ENCODE measurements at places on chromosomes 7 and 10. TPM values are rescaled to one million over a fixed set of nuclear protein-coding genes. Genes with fewer than 3 reads are reported as not detected.

Gene PILRA
- 0.92 TPM for total RNA-seq

Gene AMPH
- not detected for total RNA-seq

Gene TYW1
- 12.8 TPM for total RNA-seq

Gene NOS3
- 2.5 TPM for total RNA-seq

Gene BTBD16
- total RNA-seq: not detected

- peak; percentile 69 for DNase-seq
These were observed 209.4 kb upstream of the KLF14 start for GRCh38 chr7:130943336-130943901.

GRCh38 chr7:152588350-152588749 lies 87.6 kb downstream of the XRCC2 start:
- peak; percentile 7 for DNase-seq

DNA sequence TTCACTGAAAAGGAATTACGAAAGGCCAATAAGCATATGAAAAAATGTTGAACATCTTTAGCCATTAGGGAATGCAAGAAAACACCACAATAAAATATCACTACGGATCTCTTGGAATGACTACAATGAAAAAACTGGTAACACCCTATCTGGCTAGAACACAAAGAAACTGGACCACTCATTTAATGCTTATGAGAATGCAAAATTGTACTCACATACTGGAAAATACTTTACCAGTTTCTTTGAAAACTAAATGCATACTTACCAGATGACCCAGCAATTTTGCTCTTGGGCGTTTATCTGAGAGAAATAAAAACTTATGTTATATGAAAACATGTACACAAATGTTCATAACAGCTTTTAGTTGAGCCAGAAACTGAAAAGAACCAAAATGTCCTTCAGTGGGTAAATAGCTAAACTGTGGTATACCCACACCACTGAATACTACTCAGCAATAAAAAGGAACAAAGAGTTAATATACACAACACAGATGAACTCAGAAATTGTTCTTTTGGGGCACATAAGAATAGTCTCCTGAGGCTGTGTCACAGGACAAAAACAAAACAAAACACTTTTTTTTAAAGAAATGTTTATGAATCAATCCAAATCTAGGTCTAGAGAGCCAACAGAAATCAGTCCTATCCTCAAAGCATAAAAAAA lies 23.5 kb downstream of the CNOT4 start:
- DNase-seq: no peak

DNA sequence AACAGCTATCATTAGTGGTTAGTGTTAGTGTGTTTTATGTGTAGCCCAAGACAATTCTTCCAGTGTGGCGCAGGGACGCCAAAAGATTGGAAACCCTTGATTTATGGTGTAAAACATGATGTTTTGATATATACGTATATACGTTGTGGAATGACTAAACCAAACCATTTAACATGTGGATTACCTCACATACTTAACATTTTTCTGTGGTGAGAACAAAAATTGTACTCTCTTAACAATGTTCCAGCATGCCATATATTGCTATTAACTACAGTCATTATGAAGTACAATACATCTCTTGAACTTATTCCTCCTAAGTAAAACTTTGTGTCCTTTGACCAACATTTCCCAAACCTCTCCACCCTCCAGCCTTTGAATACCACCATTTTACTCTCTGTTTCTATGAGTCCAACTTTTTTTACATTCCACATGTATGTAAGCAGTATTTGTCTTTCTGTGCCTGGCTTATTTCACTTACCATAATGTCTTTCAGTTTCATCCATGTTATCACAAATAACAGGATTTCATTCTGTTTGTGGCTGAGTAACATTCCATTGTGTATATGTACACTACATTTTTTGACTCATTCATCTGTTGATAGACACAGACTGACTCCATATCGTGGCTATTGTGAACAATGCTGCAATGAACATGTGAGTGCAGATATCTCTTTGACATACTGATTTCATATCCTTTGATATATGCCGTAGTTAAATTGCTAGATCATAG lies 42.2 kb upstream of the MAGI2 start:
- DNase-seq: peak; percentile 49

DNA sequence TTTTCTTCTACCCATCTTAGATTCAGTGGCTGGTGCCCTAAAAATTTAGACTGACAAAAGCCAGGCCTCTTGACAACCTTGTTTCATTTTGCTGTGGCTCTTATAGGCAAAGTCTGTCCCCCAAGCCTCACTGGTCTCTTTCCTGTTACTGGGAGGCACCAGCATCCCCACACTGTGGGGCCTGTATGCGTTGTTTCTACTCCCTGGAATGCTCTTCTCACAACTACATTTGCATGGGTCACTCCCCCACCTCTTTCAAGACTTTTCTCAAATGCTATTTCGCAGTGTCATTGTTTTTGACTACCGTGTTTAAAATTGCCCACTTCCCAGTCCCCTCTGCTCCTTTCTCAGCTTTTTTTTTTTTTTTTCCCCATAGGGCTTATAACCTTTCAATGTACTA lies 108.7 kb upstream of the DGKB start:
- DNase-seq: no peak

DNA sequence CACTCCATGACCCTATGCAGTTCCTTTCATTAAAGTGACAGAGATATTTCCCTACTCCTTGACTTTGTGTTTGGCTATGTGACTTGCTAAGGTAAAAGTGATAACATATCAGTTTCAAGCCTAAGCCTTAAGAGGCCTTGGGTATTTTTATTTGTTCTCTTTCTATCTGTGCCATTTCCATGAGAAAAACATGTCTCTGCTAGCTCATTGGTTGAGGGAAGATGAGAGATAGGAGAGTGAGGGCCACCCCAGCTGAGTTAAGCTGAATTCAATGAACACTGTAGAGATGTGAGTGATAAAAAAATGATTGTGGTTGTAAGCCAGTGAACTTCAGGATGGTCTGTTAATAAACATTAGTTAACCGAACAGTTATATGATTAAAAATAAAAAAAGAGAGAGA lies 13.4 kb downstream of the TASOR2 start:
- no peak for DNase-seq

GRCh38 chr7:19117091-19117869 lies at the start of gene TWIST1:
Gene TWIST1 (minus strand): TSS chr7:19117636. CDS start chr7:19117321, 315 bp downstream.
- peak; percentile 77 for DNase-seq

DNA sequence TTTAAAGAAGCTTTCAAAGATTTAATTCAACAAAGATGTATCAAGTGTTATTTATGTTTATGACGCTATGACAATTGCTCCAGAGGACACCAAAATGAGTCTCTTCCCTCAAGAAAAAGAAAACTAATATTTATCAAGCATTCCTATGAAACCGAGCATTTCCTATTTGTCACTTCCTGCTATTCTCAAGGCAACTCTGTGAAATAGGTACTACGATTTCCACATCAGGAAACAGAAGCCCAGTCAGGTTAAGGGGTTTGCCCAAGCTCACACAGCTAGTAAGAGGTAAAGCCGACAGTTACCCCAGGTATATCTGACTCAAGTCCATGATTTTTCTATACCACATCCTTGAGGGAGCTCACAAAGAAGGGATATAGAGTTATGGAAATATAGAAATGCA lies 85.9 kb downstream of the TRIL start:
- DNase-seq: peak; percentile 68

DNA sequence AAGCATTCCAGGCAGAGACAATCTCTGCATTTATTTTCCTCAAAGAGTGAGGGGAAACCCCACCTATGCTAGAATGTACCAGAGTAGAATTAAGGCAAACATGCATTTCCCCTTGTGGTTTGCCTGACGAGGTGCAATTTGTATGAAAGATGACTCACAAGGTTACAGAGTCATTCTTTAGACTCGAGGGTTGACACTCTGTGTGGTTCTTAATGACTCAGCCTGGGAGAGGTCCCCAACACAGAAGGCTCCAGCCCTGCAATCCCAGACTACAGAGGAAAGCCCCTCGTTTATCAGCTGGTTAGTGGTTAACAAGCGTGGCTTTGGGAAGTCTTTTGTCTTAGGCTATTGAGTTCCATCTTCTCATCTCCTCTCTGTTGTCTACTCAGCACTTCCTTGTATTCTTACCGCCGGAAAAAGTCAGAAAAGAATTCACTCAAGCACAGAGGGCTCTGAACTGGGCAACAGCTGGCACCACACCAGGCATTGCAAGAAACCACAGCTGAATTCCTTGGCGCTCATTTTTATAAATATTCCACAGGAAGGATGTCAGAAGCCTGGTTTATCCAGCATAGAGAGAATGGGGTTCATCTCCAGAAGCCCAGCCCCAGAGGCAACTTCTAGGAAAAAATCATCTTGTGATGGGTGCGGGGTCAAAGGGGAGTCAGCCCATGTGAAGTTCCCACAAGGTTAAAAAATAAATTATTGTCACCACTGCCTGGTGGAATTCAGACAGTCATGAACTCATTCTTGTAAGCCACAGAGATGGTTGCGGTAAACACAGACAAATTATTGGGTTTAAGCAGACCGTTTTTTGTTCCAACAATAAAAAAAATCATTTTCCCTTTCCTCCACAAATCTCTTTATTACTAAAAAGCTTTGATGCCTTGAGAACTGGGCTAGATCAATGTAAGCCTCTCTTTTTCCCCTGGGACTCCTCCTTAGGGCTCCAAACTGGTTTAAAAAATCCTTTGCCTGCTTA lies 24.5 kb upstream of the SVIL start:
- peak; percentile 95 for DNase-seq

DNA sequence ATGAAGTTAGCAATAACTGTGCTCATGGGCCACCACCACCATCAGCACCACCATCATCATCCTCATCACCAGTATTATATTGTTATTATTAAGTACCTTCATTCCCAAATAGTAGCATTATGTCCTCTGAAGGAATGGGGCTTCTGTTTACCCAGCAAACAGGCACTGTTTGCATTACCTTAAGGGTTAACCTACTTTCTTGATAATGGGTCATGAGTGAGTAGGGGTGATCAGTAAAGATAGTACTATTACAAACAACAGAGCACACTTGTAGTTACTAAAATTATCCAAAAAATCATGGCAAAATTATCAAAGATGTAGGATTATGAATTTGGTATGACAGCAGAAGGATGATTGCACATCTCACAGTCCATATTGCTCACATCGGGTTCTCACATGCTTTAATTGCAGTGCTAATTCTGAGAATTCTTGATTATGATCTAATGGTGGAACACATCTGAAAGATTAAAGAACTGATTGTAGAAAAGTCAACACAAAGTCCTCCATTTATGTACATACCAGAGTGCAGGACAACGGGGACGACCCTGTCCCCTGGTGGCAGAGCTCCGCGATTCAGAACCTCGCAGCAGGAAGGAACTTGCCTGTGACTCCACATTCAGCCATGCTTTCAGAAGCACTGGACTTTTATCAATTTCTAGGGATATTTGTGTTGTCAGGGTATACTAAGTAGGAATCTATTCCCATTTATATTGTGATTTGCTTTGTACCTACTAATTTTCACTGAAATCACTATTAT lies 31.0 kb downstream of the PDE1C start:
- DNase-seq: no peak

DNA sequence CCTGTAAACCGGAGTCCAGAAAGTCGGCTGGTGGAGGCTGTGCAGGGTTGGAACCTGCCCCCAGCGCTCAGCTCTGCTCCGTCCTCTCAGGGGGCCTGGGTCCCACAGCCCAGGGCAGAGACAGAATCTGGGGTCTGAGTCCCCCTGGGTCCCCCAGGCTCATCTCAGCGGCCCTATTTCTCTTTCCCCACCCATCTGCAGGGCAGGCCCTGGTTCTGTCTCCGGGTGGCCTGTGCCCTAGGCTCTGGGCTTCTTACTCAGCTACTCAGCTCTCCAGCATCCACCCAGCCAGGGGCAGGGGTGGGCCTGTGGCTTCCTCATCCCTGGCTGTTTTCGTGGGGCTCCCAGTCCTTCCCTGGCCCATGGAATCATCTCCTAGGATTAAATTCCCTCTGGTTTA lies 183.4 kb downstream of the ADARB2 start:
- no peak for DNase-seq

- DNase-seq: no peak
These were observed 174.0 kb upstream of the NEBL start for GRCh38 chr10:21071001-21071673.

DNA sequence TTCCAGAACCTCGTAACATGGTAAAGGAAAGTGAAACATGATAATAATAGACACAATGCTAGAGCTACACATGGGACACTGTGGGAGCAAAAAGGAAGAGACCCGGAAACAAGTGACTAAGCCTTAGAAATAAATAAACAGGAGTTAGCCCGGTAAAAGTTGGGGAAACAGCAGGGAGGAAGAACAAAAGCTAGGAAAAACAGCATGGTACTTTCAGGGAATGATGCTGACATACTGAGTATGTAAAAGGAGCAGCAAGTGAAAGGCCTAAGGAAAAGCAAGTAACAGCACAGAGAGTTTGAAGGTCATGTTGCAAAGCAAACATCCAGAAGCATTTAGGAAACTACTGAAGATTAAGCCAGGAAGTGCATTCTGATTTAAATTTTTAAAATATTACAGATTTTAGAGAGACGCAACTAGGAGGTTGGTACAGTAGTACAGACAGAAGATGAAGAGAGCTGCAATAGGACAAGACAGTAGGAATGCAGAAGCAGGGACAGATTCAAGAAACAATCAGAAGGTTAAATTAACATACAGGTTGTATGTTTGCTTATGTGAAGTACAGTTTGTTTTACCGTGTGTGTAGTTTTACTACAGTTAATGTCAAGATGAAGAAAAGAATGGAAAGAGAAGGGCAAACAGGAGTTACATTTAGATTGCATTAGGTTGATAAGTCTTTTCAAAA lies 63.7 kb downstream of the ARHGAP12 start:
- DNase-seq: peak; percentile 38

GRCh38 chr10:87558333-87558732 lies 53.6 kb downstream of the MINPP1 start:
- DNase-seq: no peak

- no peak for DNase-seq
These were observed 190.0 kb downstream of the CFTR start for GRCh38 chr7:117669818-117670217.

DNA sequence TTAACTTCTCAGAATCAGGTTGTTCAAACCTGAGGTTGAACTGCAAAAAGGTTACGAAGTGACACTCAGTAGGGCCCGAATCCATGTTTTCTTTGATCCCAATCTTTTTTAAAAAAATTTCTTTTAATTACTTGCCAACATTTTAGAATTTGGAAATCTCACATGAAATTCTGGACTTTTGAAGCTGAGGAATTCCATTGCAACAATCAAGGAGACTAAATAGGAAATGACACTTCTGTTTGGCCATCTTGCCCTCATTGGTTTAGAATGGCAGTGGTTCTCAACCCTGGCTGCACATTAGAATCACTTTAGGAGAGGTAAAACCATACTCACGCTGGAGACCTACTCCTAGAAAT lies 471 bp upstream of the TOMM7 start:
- DNase-seq: no peak

DNA sequence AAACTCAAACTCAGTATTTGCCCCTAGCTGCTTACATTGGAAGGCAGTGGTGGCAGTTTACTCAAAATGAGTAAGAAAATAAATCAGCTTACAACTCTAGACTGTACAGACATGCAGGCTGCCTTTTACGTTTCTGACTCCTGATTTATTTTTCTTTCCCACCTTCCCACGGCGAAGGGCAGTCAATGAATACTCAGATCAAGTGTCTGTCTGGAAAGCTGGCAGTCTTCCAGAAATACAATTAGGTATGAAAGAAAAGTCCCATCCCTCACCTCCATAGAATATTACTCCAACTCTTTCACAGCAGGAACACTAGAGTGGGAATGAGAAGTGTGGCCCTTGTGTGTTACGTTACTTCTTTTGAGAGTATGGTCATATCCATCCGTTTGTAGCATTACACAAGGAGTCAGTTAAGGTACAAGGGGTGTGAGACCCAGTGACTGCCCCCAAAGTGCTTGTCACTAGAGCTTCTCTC lies 1.3 kb upstream of the PAPSS2 start:
- DNase-seq: peak; percentile 17

- DNase-seq: no peak
These were observed 252.0 kb downstream of the ELMO1 start for GRCh38 chr7:37196676-37197075.

Data from PC-3 (cell line).